ENCODE measurements at places on chromosomes 3 and 15.

DNA sequence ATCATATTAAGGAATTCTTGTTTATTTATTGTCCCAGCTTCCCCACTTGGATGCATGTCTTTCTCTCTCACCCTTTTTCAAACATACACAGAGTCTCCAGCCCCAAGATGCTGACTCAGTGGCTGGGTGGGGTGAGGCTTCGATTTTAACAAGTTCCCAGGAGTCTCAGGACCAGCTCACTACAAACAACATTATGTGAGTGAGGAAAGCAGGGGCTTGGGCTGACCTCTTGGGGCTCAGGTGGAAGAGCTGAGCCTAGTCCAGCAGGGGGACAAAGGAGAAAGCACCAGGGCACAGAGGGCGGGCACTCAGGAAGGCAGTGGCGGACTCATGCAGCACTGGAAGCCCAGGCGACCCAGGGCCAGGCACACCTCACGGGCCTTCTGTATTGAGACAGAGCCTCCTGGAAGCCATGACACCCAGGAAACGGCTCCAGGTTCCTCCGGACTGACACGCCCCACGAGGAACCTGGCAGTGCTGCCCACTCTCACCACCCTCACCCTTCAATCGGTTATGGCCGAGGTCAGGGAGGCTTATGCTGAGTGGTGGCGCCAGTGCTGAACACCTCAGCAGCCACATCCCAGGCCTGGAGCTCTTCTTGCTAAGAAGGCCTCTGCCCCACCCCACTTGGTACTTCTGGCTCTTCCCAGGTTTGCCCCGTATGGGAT is 97.4 kb downstream of the LRIG1 start:
- no peak for DNase-seq

DNA sequence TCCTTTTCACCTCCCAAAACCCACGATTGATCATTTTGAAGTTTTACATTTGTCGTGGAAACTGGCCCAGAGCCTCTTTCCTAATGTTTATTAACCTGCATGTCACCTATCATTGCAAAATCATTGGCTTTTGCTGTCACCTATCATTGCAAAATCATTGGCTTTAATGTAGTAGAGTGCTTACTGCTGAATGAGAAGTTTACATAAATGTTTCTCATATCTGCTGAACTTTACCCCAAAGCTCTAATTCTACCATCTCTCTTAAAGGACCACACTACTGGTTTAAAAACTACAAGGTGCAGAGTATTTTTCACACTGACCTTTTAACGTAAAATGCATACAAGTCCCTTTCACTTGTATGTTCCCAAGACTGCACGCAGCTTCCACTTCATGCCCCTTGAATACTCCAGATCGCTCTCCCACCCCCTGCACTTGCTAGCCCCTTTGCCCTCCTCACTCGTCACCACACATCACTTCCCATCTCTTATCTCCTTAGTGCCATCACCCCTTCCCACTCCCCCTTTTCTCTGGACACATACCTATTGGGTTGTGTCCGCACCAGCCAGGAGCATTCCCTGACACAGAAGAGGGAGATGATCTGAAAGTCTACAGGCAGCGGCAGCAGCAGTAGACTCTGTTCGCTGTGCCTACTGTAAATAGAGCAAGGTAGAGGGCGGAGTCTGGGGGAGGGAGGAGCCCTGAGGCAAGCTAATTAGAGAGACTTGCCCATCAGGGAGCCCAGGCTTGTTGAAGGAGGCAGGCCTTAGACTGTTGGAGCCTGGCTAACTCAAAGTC is 30.2 kb upstream of the ATOSA start:
- DNase-seq: no peak

DNA sequence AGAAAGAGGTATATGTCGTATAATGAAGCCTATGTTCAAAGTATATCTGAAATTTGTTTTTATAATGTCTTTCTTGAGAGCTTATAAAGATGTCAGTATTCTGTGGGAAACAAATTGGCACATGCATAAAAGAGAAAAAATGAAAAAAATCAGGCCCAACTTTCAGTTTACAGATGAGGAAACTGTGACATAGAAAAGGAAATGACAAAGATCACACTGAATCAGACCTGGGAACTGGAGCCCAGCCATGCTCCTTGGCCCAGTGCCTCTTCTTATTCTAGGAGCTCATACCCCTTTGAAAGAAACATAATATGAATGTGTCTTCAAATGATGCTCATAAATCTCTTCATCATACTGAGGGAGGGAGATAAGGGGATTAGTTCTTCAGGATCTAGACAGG is 48.4 kb downstream of the TMEM44 start:
- DNase-seq: no peak

DNA sequence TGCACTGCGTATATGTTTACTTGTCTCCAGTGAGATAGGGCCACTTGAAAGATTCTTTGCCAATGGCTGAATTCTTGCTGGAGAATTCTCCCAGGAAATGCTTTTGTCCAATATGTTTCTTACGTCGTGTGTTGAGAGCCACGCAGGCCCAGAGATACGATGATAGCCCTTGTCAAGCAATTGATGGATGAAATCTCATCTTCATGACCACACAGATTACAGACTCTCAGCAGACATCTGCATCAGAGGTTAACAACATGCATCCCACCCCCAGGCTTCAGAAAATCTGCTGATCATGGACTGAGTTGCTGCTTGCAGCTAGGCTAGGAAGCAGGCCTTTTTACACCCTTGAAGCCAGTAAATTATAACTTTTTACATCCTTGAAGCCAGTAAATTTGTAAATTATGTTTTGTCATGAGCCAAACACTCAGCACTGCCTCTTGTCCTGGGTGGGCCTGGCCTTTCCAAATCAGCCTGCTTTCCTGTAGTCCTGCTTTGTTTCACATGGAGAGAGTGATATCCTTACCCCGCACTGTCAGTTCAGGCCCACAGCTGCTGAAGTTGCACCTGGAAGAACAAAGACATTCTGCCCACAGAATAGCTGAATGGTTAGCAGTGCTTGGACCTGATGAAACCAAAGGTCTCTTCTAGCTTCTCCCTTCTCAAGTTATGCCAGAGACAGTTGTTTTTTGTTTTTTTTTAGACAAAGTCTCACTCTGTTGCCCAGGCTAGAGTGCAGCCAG is 84.4 kb downstream of the GPR156 start:
- no peak for DNase-seq

GRCh38 chr3:58358808-58359207 is 26.1 kb downstream of the PXK start:
- no peak for DNase-seq

DNA sequence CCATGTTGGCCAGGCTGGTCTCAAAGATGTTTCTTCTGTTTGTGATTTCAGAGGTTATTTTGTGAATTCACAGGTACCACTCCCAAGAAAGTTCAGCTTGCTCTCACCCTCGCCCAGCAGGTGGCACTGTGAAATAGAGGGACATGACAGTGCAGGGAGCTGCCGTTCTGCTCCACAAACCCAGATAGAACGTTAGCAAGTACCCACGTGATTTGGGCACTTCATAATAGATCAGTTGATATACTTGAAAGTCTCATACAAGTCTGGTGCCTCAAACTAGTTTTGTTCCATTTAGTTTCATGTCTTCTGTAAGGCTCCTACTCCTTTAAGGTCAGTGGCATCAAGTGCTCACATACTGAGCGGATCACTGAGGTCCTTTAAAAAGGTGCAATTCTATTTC is 45.5 kb downstream of the FILIP1L start:
- peak; percentile 34 for DNase-seq

Measured in stimulated activated CD8-positive, alpha-beta memory T cell treated with anti-CD3 and anti-CD28 coated beads, Interleukin-4, amount 100 ng/mL, for 4 hours (primary cell).